M059J (cell line): ENCODE measurements at places on chromosomes 1 and 21.

DNA sequence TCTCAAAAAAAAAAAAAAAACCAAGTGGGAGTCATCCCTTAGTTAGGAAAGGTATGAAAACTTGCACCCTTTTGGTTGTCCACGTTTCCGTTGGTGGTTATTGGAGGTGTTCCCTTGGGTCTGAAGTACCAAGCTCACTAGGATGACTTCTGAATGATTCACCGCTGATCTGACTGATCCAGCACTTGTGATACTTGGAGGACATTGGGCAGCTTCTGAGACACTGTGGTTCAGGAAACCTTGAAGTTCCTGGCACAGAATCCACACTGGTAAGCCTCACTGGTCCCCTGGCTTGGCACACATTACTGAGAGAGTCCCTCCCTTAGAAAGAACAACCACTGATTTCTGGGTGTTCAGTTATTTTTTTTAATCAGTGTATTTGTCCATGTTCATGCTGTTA, 91.9 kb downstream of the RYR2 start:
- peak; percentile 6 for DNase-seq

- no peak for DNase-seq
These were observed 136.1 kb downstream of the SIPA1L2 start for GRCh38 chr1:232493869-232494268.

DNA sequence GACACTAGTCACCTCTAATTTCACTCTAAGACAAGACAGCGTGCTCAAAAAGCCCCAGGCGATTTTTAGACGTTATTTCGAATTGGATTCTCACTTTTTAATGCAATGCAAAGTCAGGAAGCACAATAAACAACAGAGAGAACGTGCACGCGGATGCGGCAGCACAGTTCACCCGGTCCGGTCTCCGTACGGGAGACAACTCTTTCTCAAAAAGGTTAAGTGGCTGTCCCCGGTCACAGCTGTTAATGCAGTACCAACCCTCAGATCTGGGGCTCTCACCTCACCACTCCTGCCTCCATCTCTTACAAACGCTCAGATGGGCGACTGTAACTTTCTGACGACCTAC, 1.2 kb downstream of the HP1BP3 start:
- no peak for DNase-seq

DNA sequence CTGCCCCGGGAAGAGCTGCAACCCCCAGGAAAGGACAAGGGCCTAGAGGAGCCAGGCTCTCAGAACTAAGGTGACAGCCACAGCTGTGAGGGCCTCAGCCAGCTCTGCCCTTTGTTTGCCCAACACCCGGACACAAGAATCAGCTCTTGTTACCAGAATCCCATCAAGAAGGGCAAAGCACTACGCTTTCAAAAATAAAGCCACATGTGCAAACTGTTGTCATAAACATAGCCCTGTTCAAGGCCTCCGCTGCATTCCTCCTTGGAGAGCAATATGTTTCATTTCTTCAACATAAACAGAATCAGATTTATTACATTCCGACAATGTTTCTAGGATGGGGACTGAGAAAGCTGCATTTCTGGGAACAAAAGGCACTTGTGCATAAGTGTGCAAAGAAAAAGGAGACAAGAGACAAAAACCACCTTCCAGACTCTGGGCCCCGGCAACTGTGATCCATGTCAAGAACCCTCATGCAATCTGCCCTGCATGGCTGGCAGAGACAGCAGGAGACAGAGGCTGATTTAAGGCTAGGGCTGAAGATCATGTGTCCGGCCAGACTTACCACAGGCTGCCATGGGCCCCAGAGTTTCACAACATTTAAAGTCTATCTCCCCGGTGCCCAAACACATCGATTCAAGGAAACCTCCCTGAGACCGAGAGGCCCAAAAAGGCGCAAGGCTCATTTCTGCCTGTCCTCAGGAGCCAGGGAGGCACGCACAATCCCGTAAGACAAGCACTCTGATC, 71.0 kb downstream of the SSBP3 start:
- no peak for DNase-seq

GRCh38 chr1:27117733-27118439, 37.0 kb downstream of the SLC9A1 start:
- DNase-seq, result peak; percentile 66

DNA sequence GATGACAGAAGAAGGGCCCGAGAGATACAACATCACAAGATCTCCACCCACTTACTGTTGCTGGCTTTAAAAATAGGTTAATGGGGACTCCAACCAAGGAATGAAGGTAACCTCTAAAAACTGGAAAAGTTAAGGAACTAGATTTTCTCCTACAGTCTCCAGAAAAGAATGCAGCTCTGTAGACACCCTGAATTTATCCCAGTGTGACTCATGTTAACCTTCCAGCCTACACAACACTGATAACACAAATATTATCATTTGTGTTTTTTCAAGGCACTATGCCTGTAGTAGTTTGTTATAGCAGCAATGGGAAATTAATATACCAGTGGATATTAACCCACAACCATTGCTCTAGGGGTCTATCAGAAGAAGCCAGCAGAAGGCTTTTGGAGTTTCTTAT, 730.7 kb upstream of the ZP4 start:
- DNase-seq, result no peak

DNA sequence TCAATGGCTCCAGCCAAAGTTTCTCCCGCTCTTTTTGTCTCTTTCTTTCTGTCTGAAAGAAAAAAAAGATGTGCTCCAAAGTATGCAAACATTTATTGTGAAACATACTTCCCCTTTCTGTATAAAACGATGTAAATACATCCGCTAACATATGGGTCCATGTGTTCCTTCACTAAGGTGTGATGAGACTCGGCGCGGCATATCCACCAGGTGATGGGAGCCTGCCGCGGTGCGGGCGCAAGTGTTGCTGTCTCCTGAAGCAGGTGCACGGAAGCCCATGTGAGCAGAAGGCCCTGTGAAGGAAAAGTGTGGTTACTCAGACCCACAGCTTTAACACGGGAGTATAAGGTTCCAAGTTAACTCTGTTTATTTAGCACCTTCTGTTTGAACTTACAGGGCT, 466.6 kb upstream of the C1orf87 start:
- no peak for DNase-seq

- no peak for DNase-seq
These were observed 6.4 kb downstream of the CRABP2 start for GRCh38 chr1:156698995-156699394.

- DNase-seq, result no peak
These were observed 28.4 kb upstream of the C1orf159 start for GRCh38 chr1:1144122-1144842.

- no peak for DNase-seq
These were observed 20.4 kb downstream of the SESN2 start for GRCh38 chr1:28279721-28280120.

DNA sequence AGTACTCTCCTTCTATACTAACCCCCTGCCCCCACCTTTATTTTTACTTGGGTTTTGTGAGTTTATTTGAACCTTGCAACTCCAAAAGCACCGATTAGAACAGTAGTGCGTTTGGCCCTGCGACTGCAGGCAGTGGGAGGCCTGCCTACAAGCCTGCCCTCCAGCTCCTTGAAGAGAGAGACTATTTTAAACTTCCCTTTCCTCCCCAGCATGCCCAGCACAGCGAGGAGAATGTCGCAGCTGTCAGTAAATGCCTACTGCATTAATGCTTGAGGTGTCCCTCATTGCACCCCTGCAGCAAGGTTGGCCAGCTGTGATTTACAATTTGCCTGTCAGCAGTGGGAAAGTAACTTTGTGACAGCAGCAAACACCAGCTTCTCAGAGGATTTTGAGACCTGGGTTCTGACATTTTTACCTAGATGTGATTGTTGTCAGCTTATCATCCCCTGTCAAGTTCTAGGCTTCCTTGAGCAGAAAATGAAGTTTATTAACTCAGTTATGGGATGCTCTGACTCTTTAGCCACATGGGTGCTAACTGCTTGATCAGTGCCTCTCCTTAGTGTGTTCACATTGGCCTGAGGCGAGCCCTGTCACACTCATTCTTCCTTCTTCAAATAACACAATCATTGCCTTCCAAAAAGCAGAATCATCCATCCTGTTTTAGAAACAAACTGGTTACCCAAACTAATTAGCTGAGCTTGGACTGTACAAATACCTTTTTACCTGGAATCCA, 170.6 kb downstream of the PDE4B start:
- peak; percentile 5 for DNase-seq

DNA sequence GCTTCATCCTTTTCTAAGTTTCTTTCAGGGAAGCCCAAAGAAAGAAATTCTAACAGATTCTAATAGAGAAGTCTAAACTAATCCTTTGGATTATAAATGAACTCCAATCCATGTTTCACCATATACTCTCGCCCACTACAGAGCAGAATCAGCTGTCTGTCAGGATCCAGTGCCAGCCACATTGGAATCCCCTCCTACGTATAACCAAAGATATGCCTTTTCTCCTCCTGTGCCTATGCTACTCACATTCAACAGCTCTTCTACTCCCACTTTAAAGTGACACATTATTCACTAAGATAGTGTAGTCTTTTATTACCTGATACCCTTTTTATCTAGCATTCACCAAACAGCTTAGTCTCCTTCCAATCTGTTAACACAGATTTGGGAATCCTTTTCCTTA, 3.1 kb downstream of the ETV3 start:
- no peak for DNase-seq

GRCh38 chr1:60621368-60621851, 461.0 kb upstream of the NFIA start:
- DNase-seq, result no peak

GRCh38 chr1:231970684-231971083, 344.1 kb downstream of the DISC1 start:
- no peak for DNase-seq

GRCh38 chr21:36994501-36995158, 11.9 kb upstream of the RIPPLY3 start:
- DNase-seq, result no peak

DNA sequence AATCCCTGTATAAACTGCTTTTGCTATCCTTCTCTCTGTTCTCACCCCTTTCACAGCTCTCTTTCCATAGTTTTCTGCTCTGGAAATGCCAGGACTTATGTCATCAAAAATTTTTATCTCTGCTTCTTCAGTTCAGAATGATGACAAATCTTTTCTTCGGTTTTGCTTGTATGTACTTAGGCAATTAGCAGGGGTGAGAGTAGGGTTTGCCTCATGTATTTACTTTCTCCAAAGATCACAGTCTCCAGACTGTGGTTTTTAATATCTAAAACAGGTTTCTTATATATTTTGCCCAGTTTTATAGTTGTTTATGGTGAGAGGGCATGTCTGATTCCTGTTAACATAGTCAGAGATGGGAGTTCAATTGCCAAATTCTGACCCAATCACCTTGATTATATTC, 235.4 kb upstream of the LYPLAL1 start:
- DNase-seq, result peak; percentile 7

- DNase-seq, result no peak
These were observed 26.3 kb downstream of the ANGPTL7 start for GRCh38 chr1:11215381-11216005.

- no peak for DNase-seq
These were observed 46.7 kb downstream of the CLDN14 start for GRCh38 chr21:36433059-36433709.

DNA sequence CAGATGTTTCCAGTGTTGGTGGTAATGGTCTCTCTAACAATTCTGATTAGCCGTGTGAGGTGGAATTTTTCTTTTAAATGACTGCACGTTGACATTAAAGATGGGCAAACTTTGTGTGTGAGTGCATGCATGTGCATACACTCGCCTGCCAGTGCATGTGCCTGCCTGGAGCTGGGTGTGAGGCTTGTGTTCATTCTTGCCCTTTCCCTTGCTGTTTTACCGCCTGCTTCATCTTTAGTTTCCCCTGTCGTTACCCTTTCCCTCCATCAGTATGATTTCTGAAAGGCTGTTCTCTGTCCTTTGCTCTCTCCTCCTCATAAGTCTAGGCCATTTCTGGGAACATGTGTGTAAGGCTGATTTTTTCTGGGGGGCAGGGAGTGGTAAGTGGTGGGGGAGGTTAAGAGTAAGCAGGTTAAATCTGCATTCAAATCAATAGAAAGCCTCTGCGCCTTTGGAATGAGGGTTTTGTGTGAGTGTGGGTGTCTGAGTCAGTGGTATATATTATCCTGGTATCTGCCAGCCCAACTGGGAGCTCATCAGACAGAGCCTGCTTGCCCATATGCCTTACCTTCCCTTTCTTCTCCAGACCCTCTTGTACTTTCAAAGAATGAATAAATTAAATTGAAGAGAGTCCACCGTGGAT, 112.5 kb downstream of the PBX1 start:
- DNase-seq, result no peak

GRCh38 chr1:17520473-17521319, 18.8 kb upstream of the ARHGEF10L start:
- no peak for DNase-seq

DNA sequence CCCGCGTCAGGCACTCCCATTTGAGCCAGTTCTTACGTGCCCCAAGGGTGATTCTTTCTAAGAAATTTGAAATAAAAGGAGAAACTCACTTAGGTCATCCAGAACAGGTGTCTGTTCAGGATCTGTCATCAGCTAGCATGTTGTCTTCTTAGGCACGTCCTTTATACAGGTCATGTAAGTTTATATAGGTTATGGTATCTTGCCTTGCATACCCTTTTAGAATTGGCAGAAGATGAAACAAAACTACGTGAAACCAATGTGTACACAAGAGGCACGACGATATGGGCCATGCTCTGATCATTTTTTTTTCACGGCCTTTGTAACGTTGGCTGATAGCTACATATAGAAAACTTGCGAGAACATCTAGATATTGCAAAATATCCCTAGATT, 579 bp upstream of the GTF2B start:
- DNase-seq, result no peak

GRCh38 chr1:82143108-82143833, 342.5 kb downstream of the ADGRL2 start:
- no peak for DNase-seq

- peak; percentile 63 for DNase-seq
These were observed 987 bp upstream of the CDCP2 start for GRCh38 chr1:54153535-54154439.

- peak; percentile 50 for DNase-seq
These were observed 188.2 kb upstream of the PLXNA2 start for GRCh38 chr1:208432346-208432745.

GRCh38 chr1:58991305-58991704, 207.5 kb upstream of the JUN start:
- no peak for DNase-seq

GRCh38 chr1:154663471-154664060, 55.6 kb upstream of the ADAR start:
- no peak for DNase-seq

GRCh38 chr1:41486371-41487125, 2.1 kb upstream of the EDN2 start:
- DNase-seq, result peak; percentile 80

GRCh38 chr1:236516929-236517704, 6.7 kb upstream of the LGALS8 start:
- peak; percentile 52 for DNase-seq

DNA sequence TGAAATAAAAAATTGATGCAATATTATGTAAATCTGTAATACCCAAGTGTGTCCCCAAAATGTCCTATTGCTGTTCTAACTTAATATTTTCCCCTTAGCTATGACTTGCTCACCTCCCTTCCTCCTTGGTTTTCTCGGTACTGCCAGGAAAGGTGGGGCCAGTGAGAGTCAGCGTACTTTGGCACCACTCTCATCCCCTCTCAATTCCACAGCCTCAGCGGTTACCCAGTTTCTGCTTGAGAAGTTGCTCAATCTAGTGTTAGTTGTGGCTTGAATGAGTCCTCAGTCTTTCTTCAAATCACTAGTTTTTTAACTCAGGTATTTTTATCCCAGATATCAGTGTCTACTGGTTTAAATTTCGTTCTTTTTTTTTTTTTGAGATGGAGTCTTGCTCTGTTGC, 32.3 kb downstream of the BCAS2 start:
- DNase-seq, result peak; percentile 2

- DNase-seq, result no peak
These were observed 180.2 kb downstream of the HIVEP3 start for GRCh38 chr1:41738475-41738874.

- DNase-seq, result no peak
These were observed 193.3 kb downstream of the AJAP1 start for GRCh38 chr1:4847711-4848110.
